Stimulated activated naive CD4-positive, alpha-beta T cell (primary cell): ENCODE measurements at places on chromosomes 3 and 15.

DNA sequence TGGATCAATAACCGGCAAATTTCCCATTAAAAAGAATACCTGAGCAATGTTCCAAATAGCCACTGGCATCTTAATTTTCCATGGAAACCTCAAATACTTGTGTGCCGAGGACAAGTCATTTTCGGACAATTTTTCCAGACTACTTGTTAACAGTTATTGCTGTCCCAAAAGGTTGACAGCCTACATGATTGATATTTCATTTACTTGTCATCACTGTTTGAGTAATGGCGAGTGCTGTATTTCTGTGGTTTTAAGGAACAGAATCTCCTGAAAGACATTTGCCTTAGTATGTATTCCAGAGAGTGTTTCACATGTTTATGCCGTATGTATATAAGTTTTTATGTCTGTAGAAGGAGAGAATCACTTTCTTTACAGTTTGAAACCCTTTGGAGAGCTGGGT is 36.7 kb downstream of the MAP2K5 start:
- DNase-seq, result no peak

DNA sequence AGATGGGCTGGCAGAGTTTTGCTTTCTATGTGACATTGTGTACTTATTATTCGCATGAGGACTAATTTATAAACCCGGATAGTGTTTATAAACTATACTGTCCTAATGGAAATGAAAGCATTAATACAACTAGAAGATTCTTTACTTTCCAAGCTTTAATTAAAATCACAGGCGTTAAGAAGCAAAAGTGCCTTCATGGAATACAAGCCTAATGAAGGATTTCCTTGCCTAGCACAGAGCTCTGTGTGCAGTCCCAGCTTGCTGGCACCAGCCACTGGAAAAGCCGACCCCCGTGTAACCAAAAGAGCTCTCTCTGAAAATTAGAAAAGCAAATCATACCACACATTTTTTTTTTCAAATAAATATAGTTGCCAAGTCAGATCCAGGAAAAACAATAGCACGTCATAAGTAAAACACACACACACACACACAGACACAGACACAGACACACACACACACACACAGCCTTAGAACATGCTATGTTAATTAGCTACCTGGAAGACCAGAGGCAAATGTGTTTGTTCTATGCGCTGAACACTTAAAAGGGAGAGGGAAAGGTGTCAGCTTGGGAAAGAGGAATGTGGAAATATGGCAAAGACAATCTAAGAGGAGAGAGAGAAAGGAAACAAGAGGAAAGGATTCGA is 1084.2 kb downstream of the TUSC7 start:
- no peak for DNase-seq

DNA sequence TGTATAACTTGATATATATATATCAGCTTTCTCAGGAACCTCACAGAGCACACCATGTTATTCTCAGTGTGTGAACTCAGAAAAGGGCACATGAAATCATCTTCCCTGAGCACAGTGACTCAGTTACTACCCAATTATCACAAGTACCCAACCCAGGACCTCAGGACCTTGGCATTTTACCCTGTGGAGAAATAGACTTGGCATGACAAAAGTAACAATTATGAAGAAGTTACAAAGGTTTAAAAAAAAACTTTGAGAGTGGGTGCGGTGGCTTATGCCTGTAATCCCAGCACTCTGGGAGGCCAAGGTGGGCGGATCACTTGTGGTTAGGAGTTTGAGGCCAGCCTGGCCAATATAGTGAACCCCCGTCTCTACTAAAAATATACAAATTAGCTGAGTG is 52.4 kb downstream of the ONECUT1 start:
- DNase-seq, result no peak

- no peak for DNase-seq
These were observed 701.8 kb upstream of the CCDC54 start for GRCh38 chr3:106675451-106675850.

GRCh38 chr15:93859176-93859575 is 372.2 kb upstream of the MCTP2 start:
- no peak for DNase-seq

DNA sequence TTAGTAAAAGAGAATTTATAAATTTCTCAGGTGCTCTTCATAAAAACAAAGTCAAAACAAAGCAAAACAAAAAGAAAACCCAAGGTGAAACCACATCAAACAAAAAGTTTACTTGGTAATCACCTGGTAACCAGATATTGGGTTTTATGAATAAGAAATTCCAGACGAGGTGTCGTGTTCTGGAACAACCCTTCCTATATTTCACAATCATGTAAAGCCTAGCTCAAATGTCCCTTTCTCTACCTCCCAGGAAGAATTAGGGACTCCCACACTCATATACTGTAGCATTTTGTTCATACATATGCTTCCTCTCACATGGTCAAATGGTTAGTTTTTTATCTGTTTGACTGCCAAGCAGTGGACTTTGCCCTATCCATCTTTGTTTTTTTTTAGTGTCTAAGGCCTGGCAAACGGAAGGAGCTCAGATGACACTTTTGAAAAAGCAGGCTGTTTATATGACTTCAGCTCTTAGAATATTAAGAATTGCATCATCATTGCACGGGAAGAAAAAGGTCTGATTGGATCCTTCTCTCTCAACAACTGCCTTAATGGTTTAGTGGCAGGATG is 326.7 kb upstream of the TBL1XR1 start:
- no peak for DNase-seq

GRCh38 chr3:13513051-13513912 is 33.2 kb downstream of the HDAC11 start:
- no peak for DNase-seq

DNA sequence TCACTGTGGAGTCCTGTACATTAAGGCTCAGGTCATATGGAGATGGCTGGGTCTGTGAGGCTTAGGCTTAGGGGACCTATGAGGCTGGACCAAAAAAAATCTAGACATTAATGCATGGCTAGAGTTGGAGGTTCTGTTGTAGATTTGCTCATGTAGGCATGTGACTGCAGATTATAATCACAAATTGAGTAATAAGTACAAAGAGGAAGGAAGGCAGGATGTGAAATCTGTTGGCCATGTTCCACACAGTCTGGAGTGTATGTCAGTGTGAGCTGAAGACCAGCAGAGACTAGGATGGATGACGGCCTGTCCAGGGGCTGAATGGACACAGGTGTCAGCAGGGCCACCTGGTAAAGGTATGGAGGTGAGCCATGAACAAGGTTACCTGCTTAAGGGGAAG is at the start of gene ST3GAL6:
Gene ST3GAL6 (plus strand): TSS at position 265 of the 400 bp plus-strand sequence. CDS start 5,101 bp downstream, outside the sequence.
- DNase-seq, result no peak

GRCh38 chr3:138222942-138223287 is 35.8 kb downstream of the ARMC8 start:
- DNase-seq, result no peak

GRCh38 chr15:68584756-68585573 is 6.2 kb downstream of the CORO2B start:
- no peak for DNase-seq

DNA sequence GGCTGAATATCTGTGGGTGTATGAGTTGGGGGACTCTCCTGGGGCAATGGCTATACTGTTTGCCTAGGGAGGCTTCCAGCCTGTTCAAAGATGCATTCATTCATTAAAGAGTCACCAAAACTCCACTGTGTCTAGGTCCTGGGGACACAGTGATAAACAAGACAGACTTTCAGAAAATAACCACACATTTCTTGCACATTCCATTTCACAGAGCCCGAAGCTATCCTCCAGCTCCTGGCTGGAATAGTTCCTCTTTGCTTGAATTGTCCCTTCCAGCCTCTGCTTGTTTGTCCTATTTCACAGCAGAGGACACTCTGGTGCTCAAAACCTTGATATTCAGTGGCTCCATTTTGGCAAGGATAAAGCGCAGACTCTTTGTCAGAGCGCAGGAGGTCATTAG is 61.7 kb upstream of the ITGA11 start:
- no peak for DNase-seq

GRCh38 chr15:36172955-36173354 is 406.5 kb upstream of the CDIN1 start:
- DNase-seq, result no peak

GRCh38 chr3:26624209-26624765 is 1.7 kb downstream of the LRRC3B start:
- DNase-seq, result no peak

DNA sequence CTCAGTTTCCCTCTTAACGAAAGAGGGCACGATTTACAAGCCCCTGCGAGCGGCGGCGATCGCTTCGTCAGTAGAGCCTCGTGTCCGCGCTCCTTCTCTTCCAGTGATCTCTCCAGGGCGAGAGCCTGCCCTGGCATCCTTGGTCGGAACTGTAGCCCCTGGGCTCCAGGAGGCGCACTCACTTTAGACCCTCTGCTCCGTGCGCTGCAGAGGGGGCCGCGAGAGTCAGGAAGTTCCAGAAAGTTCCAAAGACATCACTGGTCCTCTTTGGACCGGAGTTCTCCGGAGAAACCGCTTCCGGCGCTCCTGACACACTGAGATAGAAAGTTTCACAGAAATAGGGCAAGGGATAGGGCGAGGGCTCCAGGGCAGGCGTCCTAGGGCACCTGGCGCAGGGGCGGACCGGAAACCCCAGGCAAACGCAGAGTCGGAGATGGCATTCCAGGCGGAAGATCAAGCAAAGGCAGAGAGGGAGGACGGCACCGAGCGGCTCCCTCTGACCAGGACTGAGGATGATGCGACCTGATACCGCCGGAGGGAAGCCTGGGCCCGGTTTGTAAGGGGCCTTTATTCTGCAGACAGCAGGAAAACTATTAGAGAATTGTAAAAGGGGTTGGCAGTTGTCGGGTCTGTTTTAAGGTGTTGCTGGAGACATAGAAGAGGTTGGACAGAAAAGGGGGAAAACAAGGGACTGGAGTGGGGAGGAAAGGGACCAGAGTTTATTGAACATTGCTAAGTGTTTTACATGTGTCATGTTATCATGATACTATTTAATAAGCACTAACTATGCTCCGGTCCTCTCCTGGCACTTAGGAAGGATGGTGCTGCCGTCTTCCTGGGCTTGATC is 1.3 kb upstream of the CPEB1 start:
- no peak for DNase-seq

GRCh38 chr15:78457101-78457500 is 19.1 kb downstream of the IREB2 start:
- DNase-seq, result no peak

DNA sequence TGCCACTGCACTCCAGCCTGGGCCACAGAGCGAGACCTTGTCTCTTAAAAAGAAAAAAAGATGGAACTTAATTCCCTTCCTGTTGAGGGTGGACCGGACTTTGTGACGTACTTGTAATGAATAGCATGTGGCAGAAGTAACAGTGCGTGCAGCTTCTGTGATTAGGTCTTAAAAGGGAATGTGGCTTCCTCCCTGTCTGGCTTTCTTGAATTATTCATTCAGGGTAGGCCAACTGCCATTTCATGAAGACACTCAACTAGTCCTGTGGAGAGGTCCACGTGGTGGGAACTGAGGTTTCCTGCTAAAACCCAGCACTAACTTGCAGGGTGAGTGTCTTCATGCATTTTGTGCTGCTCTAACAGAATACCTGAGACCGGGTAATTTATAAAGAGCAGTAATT is 98.9 kb upstream of the PIAS1 start:
- no peak for DNase-seq

DNA sequence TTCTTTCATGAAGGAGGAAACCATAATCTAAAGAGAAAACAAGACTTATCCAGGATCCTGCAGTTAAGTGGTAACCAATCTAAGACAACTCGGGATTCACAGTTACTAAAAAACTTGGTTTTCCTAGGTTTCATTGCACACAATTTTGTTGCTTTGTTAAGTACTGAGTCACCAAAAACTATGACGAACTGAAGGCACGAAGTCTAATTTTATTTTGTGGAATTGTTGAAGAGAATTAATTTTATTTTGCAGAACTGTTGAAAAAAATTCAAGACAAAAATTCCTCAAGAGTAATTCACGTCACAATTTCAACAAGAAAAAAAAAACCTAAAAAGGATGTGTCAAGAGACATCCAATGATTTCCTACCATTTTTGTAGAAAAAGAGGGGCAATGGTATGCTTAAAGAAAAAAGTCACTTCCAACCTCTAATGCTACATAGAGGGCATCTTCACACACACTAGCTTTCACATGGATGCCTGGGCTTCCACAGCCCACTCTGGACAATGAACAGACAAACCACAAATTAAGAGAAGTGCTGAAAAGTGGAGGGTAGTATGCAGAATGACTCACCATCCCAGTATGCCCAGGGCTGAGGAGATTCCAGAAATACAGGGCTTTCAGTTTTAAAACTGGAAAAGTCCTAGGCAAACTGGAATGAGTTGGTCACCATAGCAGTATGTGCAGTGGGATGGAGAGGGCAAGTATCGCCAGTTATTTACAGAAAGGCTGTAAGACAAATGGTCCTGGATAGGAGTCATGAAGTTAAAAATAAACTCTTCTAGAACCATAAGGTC is 29.2 kb downstream of the PLOD2 start:
- no peak for DNase-seq

DNA sequence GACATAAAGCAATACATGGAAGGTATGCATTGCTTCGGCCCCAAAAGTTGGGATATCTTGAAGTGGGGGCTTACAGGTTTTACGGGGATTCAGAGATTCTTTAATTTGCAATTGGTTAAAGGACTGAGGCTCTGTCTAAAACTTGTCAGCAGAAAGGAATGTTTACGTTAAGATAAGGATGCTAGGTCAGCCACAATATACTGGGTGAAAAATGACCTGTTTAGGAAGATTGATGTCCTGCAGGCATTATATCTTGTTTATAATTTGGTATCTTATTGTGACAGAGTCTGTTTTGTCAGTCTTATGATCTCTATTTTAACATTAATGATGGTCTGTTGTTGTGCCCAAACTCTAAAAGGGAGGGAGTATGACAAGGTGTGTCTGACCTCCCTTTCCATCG is 15.3 kb upstream of the CCNDBP1 start:
- no peak for DNase-seq

GRCh38 chr3:121998030-121998580 is 23.9 kb downstream of the ILDR1 start:
- DNase-seq, result no peak

DNA sequence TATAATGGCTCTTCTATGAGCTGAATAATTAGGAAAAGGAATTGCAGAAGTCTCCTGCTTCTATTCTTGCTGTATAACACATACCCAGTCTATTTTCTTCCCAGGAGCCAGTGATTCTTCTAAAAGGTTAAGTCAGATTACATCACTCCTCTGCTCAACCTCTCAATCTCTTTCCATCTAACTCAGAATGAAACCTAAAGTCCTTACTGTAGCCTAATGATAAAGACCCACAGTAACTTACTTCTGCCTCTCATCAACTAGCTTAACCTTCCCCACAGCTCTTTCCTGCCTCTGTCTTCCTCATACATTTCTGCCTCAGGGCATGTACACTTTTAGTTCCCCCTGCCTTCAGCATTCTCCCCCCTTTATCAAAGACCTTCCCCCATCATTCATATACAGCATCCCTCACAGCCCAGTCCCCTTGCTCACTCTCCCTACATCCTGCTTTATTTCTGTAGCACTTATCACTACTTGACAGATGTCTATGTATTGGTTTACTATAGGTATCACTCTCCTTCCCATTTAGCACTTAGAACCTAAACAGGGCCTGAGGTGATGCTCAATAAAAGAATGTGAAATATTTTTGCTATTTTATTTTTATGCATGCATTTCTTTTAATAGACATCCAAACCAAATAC is 28.5 kb upstream of the CMTM6 start:
- DNase-seq, result no peak

DNA sequence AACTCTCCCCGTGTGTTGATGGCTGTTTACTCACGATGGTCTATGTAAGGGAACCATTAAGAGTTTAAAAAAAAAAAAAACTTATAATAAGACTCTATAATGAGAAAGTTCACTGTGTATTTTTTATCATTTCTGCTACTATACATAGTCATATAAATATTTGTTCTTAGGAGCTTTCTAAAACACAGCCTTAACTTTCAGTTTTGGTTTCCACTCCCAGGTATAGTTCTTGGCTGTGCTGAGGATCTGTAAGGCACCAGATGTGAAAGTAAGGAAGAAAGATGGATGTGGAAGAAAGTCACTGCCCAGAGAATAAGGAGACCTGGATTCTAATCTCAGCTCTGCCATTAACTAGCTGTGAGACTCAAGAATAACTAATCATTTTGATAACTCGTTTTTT is 101.9 kb upstream of the THBS1 start:
- DNase-seq, result no peak
